Stimulated activated CD8-positive, alpha-beta memory T cell treated with anti-CD3 and anti-CD28 coated beads, Interleukin-4, amount 100 ng/mL, for 1 hour (primary cell): ENCODE measurements at places on chromosomes 13 and 19.
A peak's percentile ranks its signal among the peaks of the same experiment; 100 is the strongest.

- DNase-seq = no peak
Measured at GRCh38 chr13:34815526-34815925, 126.5 kb upstream of the NBEA start.

DNA sequence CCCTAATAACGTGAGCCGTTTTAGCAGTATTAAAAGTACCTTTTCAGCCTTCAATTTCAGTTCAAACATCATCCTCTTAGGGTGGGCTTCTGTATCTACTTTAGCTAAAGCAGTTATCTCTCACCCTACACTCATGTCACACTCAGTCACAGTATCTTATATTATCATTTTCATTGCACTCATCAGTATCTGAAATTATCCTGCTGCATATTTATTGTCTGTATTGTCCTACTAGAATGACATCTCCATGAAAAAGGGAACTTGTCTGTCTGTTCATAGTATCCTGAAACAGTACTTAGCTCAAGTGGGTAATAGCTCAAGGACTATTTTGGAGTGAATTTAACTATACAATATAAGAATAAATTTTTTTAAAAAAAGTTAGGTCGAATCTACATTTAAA lies 19.9 kb upstream of the RFC3 start:
- DNase-seq = no peak

DNA sequence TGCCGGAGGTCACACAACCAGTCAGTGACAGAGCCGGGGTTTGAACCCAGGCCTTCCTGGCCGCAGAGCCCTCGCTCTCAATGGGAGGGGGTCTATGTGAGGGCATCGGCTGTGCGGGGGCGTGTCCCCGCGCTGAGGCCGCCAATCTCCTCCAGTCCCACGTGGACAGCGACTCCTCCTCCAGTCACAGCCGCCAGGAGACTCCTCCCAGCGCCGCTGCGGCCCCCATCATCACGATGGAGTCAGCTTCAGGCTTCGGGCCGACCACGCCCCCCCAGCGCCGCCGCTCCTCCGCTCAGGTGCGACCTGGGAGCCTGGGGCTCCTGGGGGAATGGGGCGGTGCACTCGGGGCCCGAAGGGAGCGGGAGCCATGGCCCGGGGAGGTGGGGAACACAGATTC lies 6.0 kb downstream of the SPRED3 start:
- peak; percentile 28 for DNase-seq

- DNase-seq = no peak
Measured at GRCh38 chr19:23822735-23823134, 64.0 kb upstream of the ZNF681 start.

DNA sequence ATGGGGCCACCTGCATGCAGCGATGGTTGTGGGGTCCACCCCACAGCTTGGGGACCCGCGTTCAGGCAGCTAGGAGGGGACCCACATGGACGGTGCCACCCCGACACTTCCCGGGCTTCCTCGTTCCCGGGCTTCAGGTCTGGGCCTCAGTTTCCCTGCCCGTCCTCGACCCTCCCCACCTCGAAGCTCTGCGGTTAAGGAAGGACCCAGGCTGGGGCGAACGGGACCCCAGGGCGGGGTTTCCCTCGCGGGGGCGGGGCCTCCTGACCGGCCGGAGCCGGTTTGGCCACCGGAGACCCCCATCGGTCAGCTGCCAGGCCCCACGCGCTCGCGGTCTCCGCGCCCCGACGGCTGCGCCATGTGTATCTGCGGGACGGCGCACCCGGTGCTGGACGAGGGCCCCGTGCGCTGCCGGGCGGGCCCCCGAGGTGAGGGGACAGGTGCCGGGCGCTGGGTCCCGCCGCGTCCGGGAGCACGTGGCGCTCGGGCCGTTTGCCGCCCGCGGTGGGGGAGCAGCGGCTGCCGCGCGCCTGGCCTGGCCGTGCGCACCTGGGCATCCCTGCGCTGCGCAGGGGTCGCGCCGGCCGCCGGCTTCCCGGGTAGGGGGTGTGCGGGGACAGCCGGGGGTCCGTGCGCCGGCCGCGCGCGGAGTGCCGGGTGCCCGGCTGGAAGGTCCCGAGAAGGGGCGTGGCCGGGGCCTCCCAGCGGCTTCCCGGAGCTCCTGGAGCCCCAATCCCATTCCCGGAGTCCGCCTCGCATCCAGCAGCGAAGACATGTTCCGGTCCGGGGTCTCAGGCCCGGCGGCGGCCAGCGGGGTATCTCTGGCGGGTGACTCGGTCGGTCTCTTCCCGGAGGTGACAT lies 4.2 kb downstream of the ARHGAP45 start:
- no peak for DNase-seq

- DNase-seq = no peak
Measured at GRCh38 chr19:5286465-5287029, 54.1 kb downstream of the PTPRS start.

- DNase-seq = no peak
Measured at GRCh38 chr13:88144580-88144979, 473.4 kb downstream of the SLITRK5 start.

- no peak for DNase-seq
Measured at GRCh38 chr13:40127476-40127875, 472.0 kb downstream of the COG6 start.

GRCh38 chr13:110705356-110705825 lies 525 bp downstream of the CARS2 start:
- no peak for DNase-seq

DNA sequence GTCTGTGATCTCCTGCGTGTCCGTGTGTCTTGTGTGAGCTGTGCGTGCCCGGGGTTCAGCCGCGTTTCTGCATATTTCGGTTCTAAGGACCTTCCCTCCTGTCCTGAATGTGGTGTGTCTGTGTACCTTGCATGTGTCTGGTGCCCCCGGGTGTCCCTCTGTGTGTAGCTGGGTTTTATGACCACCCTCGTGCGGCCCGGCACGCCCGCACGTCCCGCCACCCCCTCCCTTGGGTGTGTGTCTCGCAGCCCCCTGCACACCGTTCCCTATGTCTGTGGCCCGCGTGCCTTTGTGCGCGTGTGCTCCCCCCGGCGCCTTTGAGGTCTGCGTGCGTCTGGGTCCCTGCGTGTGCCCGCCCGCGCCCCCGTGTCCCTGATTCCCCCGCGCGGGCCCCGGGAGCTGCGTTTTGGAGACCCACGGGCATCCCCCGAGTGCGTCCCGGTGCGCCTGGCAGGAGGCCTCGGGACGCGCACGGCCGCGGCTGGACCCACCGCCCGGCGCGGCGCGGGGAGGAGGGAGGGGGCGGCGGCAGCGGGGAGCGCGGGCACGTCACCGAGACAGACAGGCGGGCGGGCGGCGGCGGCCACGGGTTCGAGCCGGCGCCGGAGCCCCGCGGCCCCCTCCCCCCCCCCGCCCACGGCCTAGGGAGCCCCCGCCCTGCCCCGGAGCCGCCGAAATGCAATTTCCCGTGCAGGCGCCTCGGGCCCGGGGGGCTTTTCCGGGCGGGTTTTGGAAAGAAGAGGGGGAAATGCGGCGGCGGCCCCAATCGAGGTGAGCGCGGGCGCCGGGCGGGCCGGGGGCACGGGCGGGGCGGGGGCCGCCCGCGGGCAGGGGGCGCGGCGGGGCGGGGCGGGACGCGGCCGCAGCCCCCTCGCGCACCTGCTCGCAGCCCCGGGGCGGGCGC lies 12.0 kb upstream of the NANOS3 start:
- DNase-seq = no peak

DNA sequence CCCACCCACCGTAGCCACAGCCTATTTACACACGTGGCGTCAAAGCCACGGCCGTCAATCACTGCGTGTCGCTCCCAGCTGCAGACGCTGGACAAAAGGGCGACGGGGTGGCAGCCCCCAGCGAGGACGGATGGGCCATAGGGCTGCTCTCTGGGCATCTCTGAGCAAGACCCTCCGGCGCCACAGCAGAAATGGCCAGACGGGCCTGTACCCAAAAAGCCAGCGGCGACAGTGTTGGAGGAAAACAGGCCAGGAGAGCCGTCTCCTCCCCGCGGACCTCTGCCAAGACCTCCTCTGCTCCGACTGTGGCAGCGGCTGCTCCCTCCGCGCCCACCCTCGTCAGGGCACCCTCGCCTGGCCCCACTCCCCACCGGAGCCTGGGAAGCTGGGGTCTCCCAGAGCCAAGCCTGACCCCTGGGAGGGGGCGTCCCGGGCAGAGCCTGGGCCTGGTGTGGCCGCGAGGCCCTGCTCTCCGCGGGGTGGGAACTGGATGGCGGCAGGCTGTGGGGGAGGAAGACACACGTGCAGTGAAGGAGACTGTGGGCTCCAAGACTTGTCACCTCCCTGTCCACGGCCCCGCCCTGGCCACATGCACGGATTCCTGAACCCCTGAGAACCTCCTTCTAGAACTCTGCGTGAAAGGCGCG lies 2.7 kb downstream of the C2CD4C start:
- DNase-seq = no peak

DNA sequence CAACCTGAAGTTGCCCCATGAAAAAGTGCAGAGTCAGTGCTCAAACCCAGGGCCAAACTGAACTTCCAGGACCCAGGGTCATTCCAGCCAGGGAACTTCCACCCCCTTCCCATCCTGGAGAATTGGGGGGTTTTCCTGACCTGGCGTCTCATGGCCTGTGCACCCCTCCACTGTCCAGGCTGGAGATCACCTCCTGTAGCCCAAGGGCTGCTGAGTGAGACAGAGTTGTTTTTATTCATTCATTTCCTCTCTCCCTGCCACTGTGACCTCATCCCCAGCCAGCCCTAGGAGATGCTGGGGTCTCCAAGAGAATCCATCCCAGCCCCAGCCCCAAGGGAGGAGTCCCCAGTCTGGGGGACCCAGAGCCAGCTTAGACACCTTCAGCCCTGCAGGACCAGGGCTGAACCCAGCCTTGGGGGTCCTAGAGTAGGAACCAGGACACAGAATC lies 4.2 kb downstream of the FCHO1 start:
- no peak for DNase-seq

DNA sequence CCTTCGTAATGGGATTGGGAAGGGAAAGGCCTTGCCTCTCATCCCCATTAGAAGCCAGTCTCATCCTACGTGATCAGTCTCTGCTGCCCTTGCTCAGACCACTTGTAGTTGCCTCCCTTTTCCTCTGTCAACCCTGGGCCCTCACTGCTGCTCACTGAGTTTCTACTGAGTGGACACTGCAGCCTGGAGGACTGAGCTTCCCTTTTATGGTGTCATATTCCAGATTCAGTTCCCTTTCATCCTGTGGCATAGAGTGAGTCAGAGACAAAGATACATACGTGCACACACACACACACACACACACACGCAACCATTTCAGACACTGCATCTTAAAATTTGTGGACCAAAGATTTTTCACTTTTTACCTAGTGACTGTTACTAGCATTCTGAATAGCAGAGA lies 56.6 kb downstream of the COG3 start:
- DNase-seq = no peak

GRCh38 chr19:45090034-45090433 lies 2.9 kb upstream of the PPP1R37 start:
- no peak for DNase-seq

DNA sequence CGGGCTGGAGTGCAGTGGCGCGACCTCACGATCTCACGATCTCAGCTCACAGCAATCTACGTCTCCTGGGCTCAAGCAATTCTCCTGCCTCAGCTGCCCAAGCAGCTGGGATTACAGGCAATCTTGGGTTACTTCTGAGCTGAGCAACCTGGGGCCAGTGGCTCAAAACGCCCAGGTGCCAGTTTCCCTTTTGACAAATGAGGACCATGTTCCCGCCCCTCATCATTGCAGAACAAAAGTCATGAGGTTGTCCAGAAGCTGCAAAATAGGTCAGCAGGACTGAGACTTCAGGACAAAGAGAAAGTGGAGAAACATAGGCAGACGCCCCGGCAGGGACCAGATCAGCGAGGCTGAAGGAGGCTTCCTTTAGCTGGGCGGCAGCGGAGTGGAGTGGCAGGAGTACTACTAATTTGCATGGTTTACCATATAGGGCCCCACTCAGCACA lies 3.3 kb upstream of the ADGRE5 start:
- DNase-seq = no peak

GRCh38 chr13:113299951-113300350 lies 2.9 kb downstream of the LAMP1 start:
- no peak for DNase-seq

DNA sequence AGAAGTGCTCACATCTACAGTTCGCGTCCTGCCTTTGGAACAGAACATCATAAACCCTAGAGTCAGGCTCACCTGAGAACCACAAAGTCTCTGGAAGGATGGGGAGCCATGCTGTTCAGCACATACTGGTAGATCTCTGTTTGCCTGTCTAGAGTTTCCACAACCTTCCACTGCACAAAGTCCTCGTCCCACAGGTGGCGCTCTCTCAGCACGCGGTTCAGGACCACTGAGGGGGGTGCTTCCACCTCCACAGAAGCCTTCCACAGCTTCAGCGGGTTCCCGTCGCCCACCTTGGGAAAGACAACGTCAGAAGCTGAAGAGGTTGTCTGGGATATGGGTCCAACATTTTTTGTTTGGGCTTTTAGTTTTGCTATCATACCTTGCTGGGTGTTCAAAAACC lies 93.6 kb downstream of the KL start:
- no peak for DNase-seq

DNA sequence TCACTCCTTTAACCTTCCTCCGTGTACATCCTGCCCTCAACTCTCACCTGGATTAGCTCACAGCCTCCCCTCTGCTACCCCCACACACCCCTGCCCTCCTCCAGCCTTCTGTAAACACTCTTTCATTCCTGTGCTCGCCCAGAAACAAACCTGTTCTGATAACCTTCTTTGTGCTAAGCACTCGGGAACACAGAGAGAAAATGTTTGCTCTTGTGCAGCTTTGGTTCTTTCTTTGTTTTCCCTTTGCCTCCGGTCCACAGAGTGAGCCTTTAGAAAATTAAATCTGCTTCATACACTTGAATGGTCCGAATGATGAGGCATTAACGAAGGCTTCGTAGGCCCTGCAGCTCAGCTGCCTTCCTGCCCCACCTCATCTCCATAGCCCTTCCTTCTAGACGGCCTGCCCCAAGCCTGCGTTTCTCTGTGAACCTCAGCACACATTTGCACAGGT lies 6.6 kb upstream of the ZDHHC20 start:
- no peak for DNase-seq

DNA sequence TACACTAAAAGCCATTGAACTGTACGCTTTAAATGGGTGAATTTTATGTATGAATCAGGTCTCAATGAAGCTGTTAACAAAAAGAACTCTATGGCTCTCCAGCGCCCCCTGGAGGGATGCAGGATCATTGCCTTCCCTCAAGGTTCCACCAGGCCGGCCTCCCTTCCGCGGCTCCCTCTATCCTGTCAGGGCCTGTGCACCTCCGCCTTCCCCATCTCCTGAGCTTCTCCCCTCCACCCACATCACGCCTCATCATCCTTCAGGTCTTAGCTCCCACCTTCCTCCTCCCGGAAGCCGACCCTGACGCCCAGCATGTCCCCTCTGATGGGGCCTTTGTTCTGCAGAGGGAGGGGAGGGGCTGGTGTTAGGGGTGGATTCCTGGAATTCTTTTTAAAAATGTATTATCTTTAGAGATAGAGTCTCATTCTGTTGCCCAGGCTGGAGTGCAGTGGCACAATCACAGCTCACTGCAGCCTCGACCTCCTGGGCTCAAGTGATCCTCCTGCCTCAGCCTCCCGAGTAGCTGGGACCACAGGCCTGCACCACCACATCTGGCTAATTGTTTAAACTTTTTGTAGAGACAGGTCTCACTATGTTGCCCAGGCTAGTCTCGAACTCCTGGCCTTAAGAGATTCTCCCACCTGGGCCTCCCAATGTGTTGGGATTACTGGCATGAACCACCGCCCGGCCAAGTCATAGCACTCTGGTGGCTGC lies 27.7 kb downstream of the MEIS3 start:
- DNase-seq = peak; percentile 67
